ENCODE measurements at places on chromosomes 16 and 17.

GRCh38 chr16:53926209-53926608 is 222.3 kb downstream of the FTO start:
- no peak for DNase-seq

GRCh38 chr17:4247361-4247970 is 16.3 kb downstream of the ANKFY1 start:
- no peak for DNase-seq

DNA sequence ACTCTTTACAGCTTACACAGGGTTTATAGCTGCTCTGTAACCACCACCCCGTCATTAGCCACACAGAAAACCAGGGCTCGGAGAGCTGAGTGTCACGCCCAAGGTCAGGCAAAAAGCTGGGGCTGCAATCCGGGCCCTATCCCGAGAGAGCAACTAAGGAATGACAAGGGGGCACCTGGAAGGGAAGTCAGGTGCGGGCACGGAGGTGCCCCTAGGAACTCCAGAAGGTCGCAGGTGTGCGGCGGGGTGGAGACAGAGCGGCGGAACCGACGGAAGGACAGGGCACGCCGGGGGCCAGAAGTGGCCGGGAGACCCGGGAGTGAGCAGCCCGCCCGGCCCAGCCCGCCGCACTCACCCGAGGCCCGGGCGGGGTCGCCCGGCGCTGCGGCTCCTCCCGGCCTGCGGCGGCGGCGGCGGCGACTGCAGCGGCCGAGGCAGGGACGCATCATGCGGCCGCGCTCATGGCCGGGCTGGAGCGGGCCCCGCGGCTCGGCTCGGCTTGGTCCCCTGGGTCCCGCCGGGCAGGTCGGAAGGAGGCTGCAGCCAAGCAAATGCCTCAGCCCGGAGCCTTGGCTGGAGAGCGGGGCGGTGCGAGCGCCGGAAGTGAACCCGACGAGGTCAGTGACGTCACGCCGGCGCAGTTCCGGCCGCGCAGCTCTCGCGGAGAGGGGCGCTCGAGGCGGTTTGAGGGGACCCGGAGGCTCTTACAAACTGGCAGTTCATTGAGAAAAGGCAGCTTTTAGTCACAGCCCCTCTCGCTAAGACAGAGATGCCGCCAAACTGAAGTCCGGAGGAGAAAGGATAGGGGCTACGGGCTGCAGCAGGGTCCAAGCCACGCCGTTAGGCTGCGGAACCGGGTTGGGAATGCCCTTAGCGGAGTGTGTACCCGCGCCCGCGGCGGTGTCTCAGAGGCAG is at the start of gene ZDHHC7:
TSS of gene ZDHHC7 (minus strand) at position 605 of the 915 bp plus-strand sequence. CDS start 20,917 bp downstream, outside the sequence.
- DNase-seq: peak; percentile 93

DNA sequence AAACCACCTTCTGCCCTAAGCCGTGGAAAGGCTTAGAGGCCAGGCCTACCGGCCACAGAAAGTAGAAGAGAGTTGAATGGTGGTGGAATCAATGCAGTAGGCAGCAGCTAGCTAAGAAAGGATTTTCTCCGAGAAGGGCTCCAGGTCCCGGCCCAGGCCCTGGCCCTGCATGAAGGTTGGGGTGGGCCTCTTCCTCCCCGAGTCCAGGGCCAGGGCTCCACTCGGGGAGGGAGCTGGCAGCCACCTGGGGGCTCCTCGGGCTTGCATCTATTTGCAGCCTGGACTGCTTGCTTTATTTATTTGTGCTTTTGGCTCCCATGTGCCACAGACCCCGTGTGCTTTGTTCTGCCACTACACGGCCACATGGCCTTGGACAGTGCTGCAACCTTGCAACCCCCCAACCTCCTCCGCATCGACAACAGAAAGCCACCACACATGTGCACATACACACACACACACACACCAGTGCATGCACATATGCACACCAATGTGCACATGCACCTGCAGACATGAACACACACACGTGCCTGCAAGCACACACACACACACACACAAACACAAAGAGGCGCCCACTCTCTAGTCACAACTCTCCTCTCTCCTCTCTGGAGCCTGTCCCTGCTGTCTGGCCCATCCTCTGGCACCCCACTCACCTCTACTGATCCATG is 96.4 kb upstream of the TNRC6C start:
- DNase-seq: no peak

DNA sequence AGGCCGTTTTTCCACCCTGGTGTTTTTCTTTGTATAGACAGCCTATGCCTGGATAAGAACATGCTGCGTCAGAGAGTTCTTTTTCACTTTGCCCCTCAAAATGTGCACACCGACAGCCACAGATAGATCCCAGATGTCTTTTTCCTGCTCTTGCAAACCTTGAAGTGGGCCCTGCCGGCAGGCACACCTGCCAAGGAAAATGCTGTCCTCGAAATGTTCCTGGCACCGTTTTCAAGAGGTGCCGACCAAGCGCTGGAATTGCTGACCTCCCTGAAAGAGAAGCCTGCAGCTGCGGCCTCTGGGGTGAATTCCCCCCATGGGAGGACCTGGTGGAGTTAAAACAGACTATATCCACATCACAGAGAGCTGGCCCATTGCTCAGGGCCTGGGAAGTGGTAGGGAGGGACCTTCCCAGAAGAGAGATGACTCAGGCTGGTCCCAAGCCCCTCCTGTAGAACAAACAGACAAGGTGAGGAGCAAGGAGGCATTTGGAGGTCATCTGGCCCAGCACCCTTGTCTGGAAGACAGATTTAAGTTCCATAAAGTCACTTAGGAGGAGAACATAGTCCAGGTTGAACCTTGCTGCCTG is 668.1 kb downstream of the MAF start:
- no peak for DNase-seq

GRCh38 chr17:42251115-42251514 is 25.1 kb downstream of the STAT5B start:
- DNase-seq: no peak

DNA sequence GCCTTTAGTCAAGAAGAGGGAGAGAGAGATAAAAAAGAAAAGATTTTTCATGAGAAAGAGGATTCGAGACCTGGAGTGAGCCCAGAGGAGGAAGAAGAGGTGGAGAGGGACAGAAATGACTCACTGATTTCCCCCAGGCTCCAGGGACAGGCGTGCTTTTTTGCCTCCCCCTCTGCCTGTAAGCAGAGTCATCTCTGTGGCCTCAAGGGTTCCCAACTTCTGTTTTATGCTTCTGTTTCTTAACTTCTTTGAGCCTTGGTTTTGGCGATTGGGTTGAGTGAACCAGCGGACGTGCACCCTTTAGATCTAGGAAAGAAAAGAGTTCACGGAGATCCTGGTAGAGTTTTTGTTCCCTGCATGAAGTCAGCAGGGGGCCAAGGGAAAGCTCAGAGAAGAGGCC is 147.9 kb upstream of the NOL11 start:
- no peak for DNase-seq

DNA sequence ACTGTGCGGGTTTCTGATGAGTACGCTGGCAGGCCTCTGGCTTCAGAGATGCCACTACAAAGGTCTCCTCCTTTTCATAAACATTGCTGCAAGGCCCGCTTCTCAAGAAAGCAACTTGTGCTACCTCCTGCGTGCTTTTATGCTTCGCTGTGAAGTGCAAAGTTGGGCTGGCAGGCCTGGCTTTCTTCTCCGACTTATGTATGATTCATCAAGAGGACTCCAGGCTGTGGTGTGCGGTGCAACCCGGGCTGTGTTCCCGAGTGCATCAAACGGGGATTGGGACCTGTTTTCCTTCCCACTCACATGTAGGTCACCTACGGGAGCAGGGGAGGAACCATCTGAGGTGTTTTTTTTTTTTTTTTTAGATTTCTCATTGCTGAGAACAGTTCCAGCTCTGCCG is 534.1 kb downstream of the WWOX start:
- DNase-seq: no peak

DNA sequence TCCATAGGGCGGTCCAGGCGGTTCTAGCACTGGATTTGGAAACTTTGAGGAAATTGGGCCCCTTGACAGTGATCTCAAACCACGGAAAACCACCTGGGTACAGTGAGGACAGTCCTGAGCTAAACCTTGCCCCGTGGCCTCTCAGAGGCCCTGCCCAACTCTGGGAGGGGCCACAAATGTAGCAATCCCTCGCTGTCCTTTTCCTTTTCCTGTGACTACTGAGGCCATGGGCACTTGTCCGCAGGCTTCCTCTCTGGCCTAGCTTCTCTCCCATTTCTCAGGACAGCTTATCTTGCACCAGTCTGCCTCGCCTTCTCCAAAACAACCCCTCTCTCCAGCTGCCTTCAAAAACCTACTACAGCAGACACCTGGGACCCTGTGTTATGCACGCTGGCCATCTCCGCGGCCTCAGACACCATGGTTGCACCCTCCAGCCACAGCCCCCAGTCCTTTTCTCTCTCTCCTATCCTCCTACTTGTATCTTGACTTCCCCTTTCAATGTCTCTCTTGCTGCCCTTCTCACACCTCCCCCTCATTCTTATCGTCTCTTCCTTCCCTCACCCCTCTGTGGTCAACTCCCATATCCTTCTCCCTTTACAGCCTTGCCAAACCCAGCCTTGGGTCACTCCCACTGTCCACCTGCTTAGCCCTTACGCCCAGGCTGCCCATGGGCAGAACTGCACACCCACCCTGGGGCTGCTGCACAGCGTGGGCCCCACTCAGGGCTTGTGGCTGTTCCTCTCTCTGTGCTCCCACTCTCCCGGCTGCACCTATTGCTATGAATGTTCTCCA is 7.6 kb downstream of the SCPEP1 start:
- no peak for DNase-seq

DNA sequence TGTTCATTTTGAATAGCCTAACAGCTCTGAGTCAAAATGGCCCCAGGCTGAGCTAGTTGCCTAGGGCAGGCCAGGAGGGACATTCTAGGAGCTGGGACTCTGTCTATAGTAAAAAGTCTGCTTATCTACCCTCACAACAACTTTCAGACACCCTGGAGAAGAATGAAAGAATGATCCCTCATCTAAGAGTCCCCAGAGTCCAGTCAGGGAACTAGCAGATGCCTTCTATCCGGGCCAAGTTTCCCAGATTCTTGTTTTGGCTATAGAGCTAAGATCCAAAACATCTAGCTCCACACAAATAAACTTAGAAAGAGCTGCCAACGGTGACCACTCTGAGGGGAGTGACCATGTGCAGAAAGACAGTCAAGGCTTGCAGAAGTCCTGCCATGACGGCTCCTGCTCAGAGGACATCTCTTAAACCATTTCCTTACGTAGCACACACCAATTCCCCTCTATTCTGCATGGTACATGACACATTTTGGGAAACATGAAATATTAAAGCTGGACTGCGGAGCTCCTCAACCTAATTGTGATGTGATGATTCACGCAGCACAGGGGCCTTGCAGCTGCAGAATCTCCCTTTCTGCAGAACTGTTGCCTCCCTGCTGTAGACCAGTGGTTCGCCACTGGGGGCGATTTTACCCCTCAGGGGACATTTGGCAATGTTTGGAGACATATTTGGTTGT is 24.2 kb downstream of the FAM20A start:
- DNase-seq: no peak

- no peak for DNase-seq
Measured at GRCh38 chr16:66261826-66262225, 104.7 kb upstream of the CDH5 start.

GRCh38 chr17:34894964-34895363 is 66.3 kb downstream of the CCT6B start:
- no peak for DNase-seq

GRCh38 chr17:2862197-2862596 is 66.0 kb downstream of the RAP1GAP2 start:
- DNase-seq: no peak

- peak; percentile 79 for DNase-seq
Measured at GRCh38 chr17:35433075-35433894, 985 bp upstream of the SLFN12 start.

- DNase-seq: no peak
Measured at GRCh38 chr16:8686031-8686621, 11.7 kb downstream of the ABAT start.

Measured in tibial artery (tissue), 4 donors.